ENCODE measurements at places on chromosomes 4 and X.

DNA sequence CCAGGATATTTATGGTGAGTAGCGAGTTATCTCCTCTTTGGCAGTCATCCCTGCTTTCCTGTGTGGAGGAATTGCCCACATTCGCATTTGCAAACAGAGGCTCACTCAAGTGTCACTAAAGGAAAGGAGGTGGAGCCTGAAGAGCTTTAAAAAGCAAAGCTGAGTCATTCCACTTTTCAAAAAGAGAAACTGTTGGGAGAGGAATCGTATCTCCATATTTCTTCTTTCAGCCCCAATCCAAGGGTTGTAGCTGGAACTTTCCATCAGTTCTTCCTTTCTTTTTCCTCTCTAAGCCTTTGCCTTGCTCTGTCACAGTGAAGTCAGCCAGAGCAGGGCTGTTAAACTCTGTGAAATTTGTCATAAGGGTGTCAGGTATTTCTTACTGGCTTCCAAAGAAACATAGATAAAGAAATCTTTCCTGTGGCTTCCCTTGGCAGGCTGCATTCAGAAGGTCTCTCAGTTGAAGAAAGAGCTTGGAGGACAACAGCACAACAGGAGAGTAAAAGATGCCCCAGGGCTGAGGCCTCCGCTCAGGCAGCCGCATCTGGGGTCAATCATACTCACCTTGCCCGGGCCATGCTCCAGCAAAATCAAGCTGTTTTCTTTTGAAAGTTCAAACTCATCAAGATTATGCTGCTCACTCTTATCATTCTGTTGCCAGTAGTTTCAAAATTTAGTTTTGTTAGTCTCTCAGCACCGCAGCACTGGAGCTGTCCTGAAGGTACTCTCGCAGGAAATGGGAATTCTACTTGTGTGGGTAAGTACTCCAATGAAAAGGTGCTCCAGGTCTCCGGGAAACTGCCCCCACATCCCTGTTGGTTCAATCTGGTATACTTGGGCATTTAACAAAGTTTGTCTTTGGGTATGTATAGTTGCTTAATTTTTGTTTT is at the start of gene EGF:
TSS of gene EGF (plus strand) at position 178 of the 890 bp plus-strand sequence. CDS start at position 631, 453 bp downstream.
- DNase-seq = no peak

DNA sequence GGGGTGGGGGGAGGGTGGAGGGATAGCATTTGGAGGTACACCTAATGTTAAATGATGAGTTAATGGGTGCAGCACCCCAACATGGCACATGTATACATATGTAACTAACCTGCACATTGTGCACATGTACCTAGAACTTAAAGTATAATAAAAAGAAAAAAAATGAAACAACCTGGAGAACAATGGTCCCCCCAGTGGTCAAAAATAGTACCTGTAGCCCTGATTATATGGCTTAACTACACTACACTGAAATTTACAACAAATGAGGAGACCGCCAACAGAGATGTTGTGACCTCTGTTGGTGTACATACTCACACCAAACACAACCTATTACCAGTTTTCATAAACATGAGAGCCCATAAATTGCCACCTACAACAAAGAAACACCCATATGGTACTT is 7.3 kb upstream of the MAGEE1 start:
- DNase-seq = no peak

DNA sequence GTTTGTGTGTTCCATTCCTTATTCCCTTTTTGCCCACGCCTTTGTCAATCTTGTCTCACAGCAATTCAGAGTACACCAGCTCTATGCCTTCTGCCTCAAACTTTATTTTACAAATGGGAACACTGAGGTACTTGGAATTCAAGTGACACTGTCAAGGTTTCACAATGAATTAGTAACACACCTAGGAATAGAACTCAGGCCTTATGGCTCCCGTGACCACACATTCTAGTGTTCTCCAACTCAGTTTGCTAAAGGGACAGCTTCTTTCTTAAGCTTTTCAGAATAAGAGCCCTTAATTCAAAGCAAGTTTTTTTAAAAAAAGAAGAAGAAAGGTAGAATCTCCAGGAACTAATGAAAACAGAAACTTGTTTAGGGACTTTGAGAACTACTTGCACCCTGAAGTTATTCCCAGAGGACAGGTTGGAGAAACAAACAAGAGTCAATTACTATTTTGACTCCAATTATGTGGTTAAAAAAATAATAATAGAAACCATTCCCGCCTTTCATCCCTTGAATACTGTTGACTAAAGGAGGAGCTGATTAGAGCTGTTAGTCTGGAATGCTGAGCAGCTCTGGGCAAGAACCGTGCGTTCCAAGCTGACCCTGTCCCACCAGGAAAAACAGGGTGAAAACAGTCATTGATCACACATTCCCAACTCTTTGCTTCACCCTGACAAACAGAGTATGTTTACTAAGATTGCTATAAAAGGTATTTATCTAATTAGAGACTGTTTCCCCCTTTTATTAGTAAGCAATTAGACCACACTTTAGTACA is 408.8 kb upstream of the CNKSR2 start:
- no peak for DNase-seq

DNA sequence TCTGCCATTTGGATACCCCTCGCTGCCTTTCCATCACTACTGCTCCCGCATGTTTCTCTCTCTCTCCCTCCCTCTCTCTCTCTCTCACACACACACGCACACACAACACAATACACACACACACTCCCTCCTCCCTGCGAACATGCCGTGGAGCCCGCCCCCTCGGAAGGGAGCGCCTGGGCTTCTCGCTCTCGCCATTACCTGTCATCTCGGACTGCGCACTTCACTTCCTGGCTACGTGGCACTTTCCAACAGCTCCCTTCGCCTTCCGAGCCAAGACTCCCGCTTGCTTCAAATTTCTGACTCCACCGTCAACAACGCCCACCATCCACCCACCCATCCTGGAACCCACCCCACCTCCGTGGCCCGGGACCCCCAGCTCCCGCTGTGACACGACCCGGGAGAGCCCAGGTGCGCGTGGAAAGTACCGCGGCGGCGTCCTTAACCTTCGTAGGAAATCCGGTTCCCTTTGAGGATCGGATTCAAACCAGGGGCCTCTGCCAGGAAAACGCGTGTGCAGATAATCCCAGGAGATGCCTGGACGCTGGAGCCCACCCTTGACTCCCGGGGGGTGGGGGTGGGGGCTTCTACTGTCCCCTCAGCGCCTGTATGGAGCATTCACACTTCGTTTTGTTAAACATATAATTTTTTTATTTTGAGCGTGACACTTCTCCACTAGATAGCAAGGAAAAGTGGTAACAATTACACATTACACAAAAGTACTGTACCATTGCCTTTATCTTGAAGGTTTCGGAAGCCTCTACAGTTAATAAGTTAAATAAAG is 12.5 kb downstream of the ARX start:
- no peak for DNase-seq

DNA sequence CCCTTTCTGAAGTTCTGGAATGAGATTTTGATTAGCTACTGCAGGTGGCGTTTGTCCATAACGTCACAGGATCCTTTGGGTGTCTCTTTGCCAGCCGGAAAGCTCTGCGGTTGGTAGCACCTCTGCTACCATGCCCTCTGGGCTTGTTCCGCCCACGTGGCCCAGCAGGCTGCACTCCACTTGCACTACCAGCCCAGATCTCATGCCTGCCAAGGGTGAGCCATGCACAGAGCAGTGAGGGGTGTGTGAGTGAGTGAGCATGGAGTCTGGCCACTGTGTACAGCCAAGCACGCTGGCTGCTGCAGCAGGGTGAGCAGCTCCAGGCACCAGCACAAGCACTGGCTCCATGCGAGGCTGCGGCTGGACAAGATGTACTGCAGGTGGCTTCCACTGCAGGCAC is 6.6 kb upstream of the HNRNPD start:
- no peak for DNase-seq

- peak; percentile 14 for DNase-seq
Measured at GRCh38 chrX:18424482-18425198, 768 bp upstream of the CDKL5 start.

GRCh38 chr4:151097759-151098158 is 1.7 kb upstream of the RPS3A start:
- no peak for DNase-seq

DNA sequence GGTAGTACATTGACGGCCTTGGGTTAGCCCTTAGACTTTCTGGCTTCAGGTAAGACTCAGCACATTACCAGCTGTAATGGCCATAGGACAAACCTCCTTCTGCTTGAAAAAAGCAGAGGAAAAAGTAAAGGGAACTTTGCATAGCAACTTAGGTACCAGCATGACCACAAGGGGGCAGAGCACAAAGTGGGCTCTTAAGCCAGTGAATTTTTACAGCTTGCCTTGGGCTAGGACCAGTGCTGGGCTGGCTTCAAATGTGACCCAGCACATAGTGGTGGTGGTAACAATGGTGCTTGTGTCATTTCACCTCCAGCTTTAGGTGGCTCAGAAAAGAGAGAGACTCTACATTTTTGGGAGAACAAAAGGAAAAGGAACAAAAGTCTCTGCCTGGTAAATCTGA is 66.1 kb downstream of the KLHL4 start:
- no peak for DNase-seq

- no peak for DNase-seq
Measured at GRCh38 chr4:114271031-114271430, 291.6 kb upstream of the ARSJ start.

- DNase-seq = no peak
Measured at GRCh38 chr4:40536032-40536431, 93.6 kb downstream of the RBM47 start.

GRCh38 chr4:141126769-141127168 is 6.5 kb downstream of the RNF150 start:
- DNase-seq = no peak

- DNase-seq = no peak
Measured at GRCh38 chr4:138458751-138459150, 216.6 kb upstream of the SLC7A11 start.

GRCh38 chrX:118199997-118200396 is 83.4 kb upstream of the KLHL13 start:
- DNase-seq = no peak

GRCh38 chrX:50470103-50471031 is at the start of gene DGKK:
DGKK (minus strand) TSS chrX:50470825; CDS start chrX:50470678, 147 bp downstream.
- DNase-seq = no peak

GRCh38 chr4:5955201-5955821 is 62.4 kb upstream of the CRMP1 start:
- no peak for DNase-seq

DNA sequence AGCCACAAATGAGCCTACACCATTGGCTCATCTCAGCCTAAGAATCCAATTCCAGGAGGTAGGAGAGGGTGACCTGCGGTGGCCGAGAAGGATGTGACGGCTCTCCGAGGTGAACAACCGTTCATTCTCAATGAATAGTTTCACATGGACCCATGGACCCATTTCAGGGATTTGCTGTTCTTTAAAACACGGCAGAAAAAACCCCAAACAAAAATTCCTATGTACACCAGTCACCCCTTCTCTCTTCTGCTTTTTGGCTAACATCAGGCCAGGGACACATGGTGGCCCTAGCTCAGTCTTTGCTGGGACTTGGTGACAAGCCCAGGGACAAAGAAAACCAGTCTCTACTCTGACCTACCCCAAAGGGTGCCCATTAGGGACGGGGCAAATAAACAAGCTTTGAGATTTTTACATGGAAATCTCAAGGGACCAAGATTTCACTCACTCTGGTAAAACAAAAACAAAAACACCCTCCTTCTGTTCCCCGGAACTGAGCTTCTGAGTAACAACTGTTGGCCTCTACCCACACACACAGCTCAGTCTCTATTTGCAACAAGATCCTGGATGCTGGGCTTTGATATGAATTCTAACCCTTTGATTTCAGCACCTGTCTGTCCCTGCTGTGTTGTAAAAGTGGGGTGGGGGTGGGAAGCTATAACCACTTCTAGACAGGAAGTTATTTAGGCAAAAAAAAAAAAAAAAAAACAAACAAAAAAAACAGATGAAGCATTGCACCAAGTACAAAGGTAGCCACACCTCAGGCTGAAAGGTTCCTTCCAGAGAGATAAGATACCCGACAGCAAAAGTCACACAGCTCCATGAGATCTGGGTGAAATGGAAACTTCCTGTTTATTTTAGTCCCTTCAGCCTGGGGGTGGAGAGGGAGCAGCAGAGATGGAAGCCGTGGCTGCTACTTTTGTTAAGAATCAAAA is 49.0 kb downstream of the DDX3X start:
- no peak for DNase-seq

- DNase-seq = no peak
Measured at GRCh38 chrX:78514852-78515251, 144.3 kb downstream of the RTL3 start.

- no peak for DNase-seq
Measured at GRCh38 chrX:39820938-39821708, 276.6 kb downstream of the BCOR start.

- DNase-seq = no peak
Measured at GRCh38 chr4:184590196-184590595, 59.1 kb downstream of the CASP3 start.

DNA sequence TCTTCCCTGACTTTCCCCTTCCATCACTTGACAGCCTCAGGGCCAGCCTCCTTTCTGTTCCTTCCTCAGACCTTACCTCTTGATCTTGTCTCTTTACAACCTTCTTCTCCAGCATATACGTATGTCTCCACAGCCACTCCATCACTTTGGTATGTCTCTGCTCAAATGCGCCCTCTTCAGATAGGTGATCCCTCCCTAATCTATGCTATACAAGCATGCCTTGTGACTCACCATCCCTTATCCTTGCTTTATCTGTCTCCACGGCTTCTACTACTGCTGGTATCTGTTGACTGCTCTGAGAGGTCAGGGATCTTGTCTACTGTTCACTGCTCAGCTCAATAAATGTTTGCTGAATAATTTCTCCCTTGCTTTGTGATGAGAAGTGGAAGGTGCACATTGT is 9.0 kb downstream of the ARAP2 start:
- no peak for DNase-seq

- DNase-seq = no peak
Measured at GRCh38 chr4:174236359-174236758, 47.1 kb downstream of the FBXO8 start.

DNA sequence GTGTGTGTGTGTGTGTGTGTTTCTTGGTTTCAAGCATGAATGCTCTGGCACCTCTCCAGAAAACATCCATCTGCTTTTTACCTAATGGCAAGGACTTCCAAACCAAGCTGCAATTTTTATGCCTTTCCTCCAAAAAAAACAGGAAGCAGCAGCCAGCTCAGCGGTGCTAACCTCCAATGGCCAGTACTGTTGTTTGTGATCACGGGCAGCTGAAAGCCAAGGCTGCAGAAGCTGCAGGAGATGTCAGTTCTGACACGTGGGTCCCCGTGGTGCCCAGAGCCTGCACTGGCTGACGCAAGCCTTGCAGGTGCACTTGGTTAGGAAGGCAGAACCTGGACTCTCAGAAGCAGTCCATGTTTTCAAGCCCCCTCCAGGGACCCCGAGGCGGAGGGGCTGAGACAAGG is 313.6 kb upstream of the DDX53 start:
- DNase-seq = no peak

DNA sequence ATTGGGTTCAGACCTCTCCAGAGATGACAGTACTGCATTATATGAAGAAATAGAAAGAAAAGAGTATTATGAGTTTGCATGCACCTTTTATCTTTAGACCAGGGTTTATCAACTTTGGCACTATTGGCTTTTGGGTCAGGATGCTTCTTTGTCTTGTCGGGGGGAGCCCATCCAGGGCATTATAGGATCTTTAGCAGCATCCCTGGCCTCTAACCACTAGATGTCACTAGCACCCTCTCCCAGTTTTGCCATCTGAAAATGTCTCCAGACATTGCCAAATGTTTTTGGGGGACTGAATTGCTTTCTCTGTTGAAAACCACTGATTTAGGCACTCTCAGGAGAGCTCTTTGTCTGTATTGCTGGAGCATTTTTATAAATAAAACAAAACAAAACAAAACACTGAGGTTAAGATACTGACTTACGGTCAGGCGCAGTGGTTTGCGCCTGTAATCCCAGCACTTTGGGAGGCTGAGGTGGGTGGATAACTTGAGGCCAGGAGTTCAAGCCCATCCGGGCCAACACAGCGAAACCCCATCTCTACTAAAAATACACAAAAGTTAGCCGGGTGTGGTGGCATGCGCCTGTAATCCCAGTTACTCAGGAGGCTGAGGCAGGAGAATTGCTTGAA is 23.6 kb downstream of the CA5B start:
- no peak for DNase-seq
